ENCODE measurements at places on chromosomes 2 and 18. TPM values are rescaled to one million over a fixed set of nuclear protein-coding genes. Genes with fewer than 3 reads are reported as not detected.

Gene RAPH1
- total RNA-seq = 116 TPM

Gene LOXHD1
- total RNA-seq = 0.45 TPM

GRCh38 chr2:96106991-96107707 is 9.2 kb downstream of the ADRA2B start:
- no peak for DNase-seq

Gene NCKAP5
- 5.5 TPM for total RNA-seq

Gene RAX
- not detected for total RNA-seq

DNA sequence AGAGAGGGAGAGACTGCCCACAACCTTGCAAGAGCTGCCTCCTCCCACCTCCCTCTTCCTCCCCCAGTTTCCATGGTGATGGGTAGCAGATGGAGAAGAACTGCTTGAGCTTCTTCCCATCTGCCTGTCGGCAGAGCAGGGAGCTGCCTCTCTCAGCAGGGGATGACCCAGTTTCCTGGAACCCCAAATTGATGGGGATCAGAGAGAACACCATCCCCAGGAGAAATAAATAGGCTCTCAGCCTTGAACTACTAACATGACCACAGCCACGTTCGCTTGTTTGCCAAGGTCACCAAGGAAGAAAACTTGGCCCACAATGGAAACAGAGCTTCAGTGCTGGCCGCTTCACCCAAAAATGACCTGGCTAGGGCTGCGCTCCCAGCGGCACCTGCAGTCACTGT is 82.2 kb downstream of the ADD2 start:
- DNase-seq = peak; percentile 11

Gene TGOLN2
- total RNA-seq = 104 TPM

GRCh38 chr18:25469489-25469888 is 117.5 kb upstream of the ZNF521 start:
- no peak for DNase-seq

DNA sequence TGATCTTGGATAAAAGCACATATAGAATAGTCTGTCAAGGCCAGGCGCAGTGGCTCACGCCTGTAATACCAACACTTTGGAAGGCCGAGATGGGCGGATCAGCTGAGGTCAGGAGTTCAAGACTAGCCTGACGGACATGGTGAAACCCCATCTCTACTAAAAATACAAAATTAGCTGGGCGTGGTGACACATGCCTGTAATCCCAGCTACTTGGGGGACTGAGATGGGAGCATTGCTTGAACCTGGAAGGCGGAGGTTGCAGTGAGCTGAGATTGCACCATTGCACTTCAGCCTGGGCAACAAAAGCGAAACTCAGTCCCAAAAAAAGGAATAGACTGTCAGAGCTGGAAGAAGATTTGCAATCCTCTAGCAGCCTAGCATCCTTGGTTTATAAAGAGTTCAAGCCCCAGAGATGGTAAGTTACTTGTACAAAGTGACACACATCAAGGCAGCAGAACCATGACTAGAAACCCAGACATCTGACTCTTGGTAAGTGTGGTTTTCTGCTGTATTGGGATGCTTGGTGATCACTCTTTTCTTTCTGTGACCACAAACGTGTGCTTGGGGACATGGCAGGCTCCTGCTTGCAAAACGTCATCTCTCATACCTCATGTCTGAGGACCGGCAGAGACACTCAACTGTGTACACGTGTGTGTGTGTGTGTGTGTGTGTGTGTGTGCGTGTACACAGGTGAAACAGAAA is 69.0 kb downstream of the OSBPL6 start:
- DNase-seq = no peak

Gene RAD51AP2
- not detected for total RNA-seq

DNA sequence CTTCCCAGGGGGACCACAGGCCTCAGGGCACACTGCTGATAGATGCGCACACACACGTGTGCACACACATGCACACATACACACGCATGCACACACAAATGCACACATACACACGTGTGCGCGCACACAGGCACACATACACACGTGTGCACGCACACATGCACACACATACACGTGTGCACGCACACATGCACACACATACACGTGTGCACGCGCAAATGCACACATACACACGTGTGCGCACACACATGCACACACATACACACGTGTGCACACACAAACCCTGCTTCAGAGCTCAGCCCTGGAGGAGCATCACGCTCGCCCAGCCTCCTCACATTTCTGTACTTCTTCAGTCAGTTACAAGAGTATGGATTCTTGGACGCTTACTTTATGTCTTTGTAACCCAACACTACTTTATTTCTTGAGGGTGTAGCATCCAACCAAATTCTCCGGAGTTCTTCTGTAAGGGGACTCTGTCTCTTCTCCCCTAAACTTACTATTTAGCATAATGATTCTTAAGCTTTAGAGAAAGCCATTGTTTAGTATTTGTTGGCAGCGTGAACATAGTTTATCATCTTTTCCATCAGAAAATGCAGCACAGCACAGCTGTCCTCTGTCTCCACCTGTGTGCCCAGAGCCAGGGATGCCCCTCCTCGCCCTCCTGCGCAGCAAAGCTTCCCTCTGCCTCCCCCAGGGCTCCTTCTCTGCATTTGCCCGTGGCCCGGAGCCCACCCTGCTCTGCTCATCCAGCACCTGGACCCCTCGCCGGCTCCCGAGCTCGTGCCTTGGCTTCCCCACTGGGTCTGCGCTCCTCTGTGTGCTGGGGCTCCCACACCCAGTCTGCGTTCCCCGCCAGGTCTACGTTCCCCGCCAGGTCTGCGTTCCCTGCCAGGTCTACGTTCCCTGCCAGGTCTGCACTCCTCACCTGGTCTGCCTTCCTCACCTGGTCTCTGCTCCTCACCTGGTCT is 74.4 kb upstream of the CTDP1 start:
- peak; percentile 41 for DNase-seq

DNA sequence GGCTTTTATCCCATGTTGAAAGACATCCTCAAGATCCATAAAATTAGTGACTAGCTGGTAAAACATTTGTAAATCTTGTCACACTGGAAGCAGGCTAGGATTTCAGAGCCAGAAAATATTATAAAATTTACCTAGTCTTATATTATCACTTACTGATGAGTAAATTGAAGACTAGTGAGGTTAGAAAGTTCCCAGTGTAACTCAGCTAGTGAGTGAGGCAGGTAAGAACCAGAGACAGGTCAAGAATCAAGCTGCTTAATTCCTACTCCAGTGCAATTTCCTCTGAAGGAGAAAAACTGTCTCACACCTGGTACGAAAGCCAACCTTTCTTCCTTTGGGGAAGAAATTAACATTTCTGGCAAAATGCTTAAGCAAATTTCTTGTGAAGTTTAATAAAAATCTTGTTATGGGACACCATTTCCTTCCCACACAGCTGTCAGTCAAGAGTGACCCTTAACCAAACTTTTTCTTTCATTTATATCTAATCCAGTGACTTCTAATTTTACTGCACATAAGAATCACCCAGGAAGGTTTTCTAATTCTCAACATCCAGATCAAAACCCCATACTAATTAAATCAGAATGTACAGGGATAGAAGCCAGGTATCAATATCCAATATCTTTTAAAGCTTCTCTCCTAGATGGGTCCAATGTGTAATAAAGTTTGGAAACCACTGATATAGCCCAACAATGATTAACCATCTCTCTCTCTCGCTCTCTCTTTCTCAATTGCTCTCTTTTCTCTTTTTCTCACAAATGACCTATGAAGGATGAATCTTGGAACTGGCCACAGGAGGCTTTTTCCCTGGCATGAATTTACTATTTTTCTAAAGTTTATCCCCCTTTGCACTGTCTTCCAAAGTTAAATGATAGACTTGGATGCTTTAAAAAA is 264.3 kb upstream of the SLC39A10 start:
- no peak for DNase-seq

- DNase-seq = no peak
These were observed 103.6 kb downstream of the TRIP12 start for GRCh38 chr2:229818230-229818629.

DNA sequence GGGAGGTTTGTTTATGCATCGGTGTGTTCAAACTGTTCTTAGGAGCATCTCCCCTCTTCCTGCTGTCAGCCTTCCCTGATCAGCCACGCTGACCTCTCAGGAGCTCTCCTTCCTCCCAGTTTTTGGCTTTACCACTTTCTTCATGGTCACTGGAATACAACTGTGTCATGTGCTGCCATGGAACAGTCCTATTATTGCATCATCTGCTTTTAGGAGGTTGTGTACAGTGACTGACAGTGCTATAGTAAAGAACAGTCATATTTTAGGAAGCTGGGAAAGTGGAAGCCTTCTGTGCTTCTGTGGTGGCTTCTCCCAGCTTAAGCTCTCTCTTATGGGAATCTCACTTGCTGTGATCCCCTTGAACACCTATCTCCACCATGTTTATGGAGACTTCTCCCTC is 165.5 kb downstream of the TPGS2 start:
- no peak for DNase-seq

- no peak for DNase-seq
These were observed 172.8 kb downstream of the GLI2 start for GRCh38 chr2:120908314-120908975.

GRCh38 chr2:15337996-15338666 is 223.0 kb downstream of the NBAS start:
- DNase-seq = no peak

GRCh38 chr2:236894791-236895190 is 190.9 kb upstream of the COPS8 start:
- DNase-seq = no peak

DNA sequence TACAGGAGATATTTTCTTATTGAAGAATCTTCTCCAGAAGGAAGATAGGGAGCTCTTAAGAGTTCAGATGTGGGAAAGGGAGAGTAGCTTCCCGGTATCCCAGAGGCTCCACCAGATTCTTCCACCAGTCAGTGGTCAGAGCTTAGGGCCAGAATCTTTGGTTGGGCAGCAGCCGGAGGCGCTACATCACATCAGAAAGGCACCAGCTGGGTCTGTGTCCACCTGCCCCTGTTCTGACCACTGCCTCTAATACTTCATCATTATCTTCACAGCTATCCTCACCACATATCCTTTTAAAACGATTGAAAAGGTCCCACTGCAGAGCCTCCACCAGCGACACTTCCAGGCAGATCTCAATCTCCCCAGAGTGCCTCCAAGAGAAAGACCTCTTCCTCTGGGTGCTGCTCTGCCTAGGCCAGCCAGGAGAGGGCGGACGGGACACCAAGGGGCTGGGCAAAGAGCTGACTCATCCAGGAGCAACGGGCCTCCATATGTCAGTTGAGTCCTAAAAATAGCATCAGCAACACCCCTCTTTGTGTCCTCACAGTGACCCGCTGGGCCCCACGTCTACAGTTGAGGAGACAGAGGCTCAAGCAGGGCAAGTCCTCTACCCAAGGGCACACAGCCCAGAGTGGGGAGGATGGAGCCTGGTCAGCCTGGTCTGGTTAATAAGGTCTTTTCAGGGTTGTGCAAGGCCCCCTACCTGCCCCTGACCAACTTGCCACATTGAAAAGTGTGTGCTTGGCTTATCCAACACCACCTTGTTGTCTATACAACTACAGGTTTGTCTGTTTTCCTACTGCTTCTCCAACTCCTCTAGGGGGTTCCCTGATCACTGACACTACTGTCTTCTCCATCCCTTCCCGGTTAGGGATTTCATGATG is 81.2 kb downstream of the ADD2 start:
- DNase-seq = peak; percentile 35

DNA sequence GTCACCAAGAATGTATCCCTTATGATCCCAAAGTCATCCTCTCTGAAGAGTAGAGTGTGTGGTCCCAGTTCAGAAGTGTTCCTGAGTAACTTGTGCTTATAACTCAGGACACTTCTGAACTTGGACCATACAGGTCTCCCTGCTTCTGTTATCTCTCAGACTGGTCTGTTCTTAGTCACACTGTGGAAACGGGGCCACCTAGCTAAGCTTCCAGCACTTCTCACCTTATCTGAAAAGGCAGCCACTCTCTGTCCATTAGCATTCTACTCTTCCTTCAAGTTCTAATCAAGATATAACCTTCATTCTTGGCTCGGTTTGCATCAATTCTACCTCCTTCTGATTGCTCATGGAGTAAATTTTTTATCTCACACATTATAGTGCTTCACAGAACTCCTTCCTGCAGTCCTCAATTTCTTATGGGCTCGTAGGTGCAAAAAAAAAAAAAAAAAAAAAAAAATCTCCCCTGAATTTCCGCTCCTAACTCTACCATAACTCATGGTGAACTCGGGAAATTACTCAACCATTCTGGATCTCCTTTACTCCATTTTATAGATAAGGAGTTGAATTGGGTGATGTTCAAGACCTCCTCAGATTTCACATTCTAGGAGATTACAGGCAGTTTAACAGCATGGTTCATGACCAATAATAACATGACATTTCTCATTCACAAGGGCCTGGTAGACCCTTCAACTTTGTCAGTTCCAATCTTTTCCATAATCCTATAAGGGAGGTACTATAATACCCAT is 108.4 kb downstream of the TACR1 start:
- DNase-seq = no peak

DNA sequence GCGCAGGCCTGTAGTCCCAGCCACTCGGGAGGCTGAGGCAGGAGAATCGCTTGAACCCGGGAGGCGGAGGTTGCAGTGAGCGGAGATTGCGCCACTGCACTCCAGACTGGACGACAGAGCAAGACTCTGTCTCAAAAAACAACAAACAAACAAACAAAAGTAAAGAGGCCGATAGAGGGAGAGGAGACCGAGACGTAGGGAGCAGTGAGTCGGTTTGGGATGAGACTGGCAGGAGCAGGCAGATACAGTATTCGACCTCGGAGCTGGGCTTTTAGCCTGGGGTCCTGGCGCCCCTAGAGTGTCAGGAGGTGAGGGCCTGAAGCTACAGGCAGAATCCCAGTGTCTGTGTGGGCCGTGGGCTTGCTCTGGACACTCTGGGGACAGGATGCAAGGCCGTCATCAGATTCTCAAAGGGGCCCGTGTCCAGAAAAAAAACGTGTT is 51.2 kb downstream of the SLC4A1AP start:
- DNase-seq = no peak

DNA sequence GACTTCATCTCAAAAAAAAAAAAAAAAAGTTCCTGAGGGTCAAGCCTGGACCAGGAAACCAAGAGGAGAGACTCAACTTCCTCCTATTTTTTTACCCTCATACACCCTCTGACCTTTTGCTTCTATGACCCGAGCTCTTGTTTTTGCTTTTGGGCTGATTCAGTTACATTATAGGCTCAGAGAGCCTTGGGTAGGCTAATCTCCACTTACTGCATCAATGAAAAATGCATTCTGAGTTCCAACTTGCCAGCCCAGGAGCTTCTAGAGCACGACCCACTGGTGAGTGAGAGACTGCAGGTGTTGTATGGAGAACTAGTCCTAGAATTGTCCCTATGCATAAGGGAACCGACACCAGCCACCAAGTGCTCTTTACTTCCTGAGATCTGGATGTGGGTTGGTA is 91.1 kb downstream of the CABLES1 start:
- no peak for DNase-seq

Gene SIX2
- total RNA-seq = 15.8 TPM

Gene WNT10A
- total RNA-seq = 4.3 TPM

Gene NUP35
- 1.4 TPM for total RNA-seq

Gene IL1R2
- total RNA-seq = 2.3 TPM

- no peak for DNase-seq
These were observed 102.6 kb downstream of the MCFD2 start for GRCh38 chr2:46813020-46813415.

Gene MEP1B
- not detected for total RNA-seq

GRCh38 chr2:179049546-179050311 is at the start of gene CCDC141:
CCDC141 (minus strand) TSS chr2:179050137; CDS start chr2:179049941, 196 bp downstream.
- peak; percentile 57 for DNase-seq

Gene ZNF24
- total RNA-seq = 31.5 TPM

Gene FOXI3
- total RNA-seq = 2.2 TPM

- DNase-seq = peak; percentile 79
These were observed at the start of gene SNTG2 for GRCh38 chr2:950080-950966. SNTG2 (plus strand) TSS chr2:950849; CDS start chr2:950997, 148 bp downstream.

Data from stomach (tissue), 19 donors.